NB4 (cell line): ENCODE measurements at places on chromosomes 7 and 10.

- peak; percentile 95 for DNase-seq
These were observed 37.8 kb downstream of the PTPRN2 start for GRCh38 chr7:158549616-158550393.

DNA sequence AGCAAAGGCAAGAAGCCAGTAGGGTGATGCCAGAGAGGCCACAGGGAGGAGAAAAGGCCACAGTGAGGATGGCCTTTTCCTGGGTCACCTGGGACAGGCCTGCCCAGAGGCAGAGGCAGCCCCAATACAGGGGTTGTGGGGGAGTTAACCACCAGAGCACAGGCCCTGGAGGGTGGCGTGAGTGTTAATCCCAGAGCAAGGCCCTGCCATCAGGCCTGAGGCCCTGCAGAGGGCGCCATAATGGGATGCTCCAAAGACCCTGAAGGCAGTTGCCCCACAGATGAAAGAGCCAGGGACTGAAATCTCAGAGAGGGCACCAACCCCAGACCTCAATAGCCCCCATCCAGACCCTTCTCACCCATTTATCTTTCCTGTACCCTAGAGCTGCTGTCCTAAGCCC lies 23.9 kb downstream of the SLC13A4 start:
- peak; percentile 45 for DNase-seq

DNA sequence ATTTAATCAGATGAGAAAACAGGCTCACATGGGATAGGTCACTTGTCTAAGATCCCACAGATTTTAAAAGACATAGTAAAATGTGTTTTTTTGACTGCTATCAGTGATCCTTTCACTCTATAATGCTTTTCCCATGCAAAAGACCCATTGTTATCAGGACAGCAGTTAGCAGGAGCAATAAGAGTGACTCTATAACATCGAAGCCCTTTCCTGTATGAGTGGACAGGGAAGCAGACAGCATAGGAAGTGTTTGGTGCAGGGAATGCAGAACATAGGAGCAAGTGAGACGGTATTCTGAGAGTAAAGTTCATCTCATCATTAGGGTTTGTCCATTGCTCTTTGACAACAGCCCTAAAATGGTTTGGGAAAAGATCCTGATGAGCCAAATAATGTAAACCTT lies 68.5 kb downstream of the SLC25A13 start:
- no peak for DNase-seq

DNA sequence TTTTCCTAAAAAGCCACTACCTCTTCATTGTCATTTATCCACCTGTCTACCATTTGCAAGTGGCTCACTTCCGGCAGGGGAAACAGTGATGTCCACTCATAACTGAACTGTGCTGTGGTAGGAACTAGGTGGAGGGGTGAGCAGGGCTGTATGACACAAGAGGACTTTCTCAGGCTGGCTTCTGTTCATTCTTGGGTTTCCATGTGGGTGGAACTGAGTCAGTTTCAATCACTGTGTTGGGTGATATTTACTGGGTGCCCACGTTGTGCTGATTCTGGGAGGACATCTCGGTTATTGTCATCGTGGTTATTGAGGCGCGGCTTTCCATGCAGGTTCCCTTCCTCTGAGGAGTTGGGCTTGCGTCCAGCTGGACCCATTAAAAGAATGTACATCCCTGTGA lies 38.8 kb downstream of the RAMP3 start:
- no peak for DNase-seq

DNA sequence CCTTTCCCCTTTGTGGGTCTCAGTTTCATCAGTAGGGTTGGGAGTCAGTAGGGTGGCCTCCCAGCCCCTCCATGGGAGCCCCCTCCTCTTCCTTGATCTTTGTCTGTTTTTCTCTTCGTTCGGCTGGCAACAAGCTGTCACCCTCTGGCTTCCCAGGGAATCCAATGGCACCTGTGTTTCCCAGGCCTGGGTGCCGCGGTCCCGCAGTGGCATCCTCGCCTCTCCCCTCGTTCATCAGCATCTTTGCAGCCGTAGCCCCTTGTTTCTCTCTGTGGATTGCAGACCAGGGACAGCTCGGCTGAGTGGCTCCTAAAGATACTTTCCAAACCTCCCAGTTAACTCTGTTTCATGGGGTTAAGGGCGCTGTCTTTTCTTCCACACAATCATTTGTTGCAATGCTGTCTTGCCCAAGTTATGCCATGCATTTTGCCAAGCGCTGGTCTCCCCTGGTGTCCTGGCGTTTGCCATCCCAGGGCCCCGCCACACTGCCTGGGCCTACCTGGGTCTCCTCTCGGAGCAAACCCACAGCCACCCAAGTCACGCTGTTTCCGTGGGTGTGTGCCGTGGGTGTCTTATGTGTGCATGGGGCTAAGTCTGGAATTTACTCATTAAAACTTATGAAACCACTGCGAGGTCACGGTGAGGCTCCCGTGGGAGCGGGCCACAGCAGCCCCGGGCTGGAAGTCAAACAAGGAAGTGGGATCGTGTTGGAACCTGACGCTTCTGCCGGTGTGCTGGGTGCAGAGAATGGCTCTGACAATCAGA lies 189.4 kb upstream of the SHH start:
- no peak for DNase-seq

- no peak for DNase-seq
These were observed 220.9 kb upstream of the CDC14C start for GRCh38 chr7:48703466-48703865.

DNA sequence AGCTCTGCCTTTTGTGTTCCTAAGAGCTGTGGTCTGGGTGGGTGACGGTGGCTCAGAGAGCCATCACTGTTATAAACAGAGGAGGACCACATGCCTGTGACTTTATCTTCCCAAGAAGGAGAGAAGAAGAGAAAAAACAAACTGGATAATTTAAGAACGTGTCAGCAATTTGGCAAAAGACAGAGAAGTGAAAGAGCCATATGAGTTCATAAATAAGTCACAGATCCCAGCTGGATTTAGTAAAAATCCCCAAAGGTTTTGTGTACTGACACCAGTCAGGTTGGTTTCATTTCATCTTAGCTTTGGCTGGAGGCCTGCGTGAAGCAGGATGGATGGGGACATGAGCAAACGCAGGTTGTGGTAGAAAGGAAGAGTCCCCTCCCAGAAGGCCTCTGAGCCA lies 120.7 kb downstream of the CXCL12 start:
- DNase-seq, result no peak
